NCI-H1694 treated with DMSO at 0.1 percent for 48 hours (cell line): ENCODE measurements at places on chromosomes 11 and 22.

DNA sequence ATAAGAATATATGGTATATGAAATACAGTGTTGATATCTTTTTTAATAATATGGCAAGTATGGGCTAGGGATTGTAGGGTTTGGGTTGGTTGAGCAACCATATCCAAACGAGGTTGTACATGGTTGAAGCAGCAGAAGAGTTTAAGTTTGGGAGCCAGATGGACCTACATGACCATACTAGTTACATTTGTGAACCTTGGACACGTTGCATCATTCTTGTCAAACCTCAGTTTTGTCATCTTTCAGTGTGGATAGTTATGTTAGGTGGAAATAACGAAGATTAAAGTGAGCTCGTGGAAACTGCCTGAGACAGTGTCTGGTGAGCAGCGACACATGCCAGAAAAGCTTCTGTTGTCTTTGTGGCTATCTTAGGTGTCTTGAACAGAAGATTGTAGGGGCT, 307.1 kb upstream of the KIRREL3 start:
- no peak for DNase-seq

DNA sequence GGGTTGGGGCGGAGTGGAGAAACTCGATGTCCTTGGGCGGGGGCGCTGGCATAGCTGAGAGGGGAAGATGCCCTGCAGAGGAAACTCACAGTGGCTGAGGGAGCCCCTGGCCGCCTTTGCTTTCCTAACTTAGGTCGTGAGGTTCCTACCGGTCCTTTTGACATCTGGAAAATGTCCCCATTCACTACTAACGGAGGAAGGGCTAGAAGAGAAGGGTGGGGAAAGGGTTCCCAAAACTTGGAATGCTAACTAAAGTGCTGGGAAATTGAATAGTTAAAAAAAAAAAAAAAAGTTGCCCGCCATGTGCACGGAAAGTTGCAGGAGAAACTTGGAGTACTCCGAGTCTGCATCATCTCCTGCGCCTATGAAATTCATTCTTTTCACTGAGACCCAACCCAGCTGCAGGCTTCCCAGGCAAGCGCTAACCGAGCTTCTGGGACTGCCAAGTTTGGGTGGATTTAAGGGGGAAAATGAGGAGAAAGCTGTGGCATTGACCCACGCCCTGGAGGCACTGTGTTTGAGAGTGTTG, 796 bp downstream of the TIMP3 start:
- no peak for DNase-seq

DNA sequence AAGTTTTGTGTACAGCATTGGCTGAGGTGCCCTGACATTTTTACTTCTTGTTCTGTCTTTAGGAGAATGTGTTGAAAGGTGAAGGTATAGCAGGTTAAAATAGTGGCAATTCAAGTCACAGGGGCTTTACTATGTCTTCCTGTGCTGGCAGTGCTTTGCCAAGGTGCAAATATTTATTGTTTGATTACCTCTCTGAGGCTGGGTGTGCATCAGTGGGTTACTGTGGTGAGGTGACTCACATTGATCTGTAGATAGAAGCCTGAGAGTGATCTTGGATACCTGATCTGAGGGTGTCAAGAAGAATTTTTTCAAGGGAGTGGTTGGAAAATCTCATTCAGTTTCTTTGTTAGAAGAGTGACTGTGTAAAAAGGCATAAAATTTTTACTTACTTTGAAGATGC, 90.0 kb downstream of the ARHGAP42 start:
- no peak for DNase-seq

DNA sequence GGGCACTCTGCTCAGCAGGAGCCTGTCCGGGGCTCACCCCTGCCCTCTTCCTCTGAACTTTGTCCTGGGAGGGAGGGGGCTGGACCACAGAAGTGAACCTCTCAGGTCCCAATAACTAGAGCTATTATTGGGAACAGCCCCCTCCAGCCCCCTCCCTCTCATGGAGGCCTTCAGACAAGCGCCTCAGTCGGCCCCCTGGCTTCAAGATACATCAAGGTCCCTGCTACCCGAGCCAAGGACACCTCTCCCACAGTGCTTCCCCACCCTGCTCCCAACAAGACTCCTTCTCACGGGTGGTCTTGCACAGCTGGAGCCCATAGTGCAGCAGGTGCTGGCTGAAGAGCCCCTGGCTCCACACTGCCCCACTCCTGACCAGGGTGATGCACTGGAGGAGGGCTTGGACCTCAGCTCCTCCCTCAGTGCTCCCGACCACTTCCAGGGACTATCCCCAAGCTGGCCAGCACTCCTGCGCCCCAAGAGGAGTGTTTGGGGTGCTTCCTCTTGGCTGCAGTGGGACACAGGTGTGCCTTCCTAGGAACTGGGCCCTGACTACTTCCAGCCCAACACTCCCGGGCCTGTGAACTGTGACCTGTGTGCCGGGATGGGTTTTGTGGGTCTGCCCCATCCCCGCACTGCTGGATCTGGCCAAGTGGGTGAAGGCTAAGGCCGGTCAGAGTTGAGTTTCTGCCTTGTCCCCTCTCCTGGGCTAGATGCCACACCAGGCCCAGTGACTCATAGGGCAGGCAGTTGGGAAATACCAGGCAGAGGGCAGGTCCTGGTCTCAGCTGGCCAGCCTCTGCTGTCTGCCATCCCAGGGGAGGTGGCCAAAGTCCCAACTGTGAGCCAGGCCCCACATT, 2.2 kb downstream of the PNPLA2 start:
- no peak for DNase-seq

DNA sequence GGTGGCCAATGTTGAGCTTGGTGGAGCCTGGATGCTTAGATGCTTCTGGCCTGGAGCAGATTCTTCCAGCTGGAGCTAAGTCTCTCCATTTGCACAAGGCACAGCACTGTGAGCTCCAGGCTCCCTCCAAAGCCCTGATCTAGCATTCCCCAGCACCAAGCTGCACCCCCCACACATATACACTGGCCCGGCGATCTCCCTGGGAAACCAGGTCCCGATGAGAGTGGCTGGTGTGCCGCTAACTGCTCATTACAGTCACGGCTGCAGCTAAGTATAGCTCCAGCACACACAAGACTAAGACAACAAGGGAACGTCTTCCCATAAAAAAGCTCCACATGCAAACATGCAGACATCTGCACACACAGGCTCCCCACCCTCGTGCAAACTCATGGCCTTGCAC, 17.6 kb downstream of the KCNC1 start:
- no peak for DNase-seq
